Activated T-cell treated with anti-CD3 and anti-CD28 coated beads, Interleukin-2, amount 50 U/mL, for 48 hours (primary cell): ENCODE measurements at places on chromosomes 7 and 10.

GRCh38 chr10:126294451-126294850 lies 93.8 kb downstream of the ADAM12 start:
- no peak for DNase-seq

GRCh38 chr10:127690176-127690835 lies 46.7 kb upstream of the FOXI2 start:
- no peak for DNase-seq

DNA sequence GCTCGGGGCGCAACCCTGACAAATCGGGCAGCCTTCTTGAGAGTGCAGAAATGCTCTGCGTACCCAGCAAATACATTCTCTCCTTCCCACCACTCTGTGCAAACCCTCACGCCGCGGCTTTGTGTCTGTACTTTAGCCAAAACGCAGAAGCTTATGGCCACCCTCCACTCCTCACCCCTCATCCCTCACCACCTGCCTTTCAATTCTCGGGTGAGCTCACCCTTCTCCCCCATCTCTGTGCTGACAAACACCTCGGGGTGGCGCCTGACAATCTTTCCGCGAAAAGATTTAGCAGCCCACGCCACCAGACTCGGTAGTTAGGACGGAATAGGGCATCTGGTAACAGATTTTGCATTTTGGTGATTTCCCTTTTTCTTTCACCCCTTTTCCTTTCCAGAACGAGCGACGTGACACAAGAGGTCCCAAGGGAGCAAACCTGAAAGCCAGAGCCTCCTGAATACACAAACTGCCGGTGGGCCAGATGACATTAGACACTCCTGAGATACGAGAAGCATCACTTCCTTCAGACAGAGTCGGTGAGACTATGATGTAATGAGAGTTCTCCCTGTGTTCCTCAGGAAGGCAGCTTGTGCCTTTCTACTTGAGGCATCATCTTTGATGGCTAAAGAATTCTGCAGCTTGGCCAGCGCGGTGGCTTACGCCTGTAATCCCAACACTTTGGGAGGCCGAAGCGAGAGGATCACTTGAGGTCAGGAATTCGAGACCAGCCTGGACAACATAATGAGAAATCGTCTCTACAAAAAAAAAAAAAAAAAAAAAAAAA lies 671 bp upstream of the ATAD1 start:
- DNase-seq, result peak; percentile 76

DNA sequence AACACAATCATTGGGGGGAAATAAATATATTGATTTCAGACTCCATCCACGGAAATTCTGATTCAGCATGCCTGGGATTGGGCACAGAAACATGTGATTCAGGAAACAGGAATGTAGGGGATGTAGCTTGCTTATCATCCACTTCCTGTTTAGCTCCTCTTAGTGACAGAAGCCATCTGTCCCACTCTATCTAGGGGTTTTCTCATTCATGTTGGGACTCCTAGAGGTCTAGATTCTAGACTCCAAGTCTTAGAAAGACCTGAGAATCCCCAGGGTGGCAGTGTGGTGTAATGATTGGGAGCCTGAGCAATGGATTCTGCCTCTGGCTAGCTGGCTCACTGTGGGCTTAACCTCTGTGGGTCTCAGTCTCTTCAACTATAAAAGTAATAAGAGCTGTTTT lies 67.9 kb downstream of the CDK1 start:
- no peak for DNase-seq

- DNase-seq, result no peak
Measured at GRCh38 chr7:106855540-106856132, 9.4 kb upstream of the PIK3CG start.

DNA sequence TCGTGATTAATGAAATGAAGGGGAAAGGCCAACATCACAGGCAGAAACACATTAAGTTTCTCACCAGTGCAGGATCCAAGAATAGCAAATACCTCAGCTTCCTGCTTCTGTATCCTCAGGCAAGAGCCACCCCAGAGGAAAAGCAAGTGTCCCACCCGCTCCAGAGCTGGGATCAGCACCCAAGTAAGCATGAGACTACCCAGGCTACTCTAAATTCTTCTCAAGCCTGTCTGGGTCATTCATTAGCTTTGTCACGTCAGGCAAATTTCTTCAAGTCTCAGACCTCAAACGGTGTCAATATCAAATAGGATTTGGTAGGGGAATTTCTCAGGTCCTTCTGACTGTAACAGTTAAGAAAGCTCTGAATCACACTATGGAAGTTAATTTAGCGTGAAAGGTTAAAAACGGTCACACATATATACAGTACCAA lies 59.0 kb downstream of the GNA12 start:
- no peak for DNase-seq

DNA sequence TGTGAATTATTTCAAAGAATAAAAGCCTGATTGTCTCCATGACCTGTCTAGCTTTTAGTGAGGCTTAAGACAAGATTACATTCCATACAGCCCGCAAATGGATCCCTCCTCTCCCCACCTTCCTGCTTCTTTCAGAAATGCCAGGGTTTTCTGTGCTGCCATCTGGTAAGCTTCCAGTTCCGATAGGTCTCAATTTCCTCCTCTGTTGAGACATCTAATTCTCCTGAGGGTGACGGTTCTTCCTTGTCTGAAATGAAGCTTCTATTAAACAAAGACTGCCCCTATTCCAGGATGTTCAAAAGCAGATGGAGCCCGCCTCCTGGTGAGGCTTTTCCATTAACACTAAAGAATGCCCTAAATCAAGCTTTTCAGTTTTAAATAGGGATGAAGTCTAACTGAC lies 295.6 kb downstream of the PTPRN2 start:
- DNase-seq, result no peak

- no peak for DNase-seq
Measured at GRCh38 chr7:82444220-82444909, 788 bp upstream of the CACNA2D1 start.

DNA sequence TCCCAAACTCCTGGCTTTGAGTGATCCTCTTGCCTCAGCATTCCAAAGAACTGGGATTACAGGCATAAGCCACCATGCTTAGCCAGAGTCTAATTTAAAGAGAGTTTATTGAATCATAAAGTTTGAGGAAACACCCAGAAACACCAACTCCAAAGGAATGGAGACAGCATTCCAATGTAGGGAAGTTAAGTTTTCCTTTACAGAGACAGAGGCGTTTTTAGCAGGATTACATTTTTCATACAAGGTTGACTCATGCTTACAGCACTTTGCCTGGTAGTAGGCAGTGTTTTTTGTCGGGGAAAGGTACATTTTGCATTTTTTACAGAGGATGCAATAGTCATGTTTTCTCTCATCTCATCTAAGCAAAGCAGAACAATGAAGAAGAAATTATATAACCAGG lies 18.9 kb upstream of the OPN4 start:
- DNase-seq, result no peak

GRCh38 chr7:32298408-32299132 lies 191.6 kb downstream of the LSM5 start:
- DNase-seq, result no peak

DNA sequence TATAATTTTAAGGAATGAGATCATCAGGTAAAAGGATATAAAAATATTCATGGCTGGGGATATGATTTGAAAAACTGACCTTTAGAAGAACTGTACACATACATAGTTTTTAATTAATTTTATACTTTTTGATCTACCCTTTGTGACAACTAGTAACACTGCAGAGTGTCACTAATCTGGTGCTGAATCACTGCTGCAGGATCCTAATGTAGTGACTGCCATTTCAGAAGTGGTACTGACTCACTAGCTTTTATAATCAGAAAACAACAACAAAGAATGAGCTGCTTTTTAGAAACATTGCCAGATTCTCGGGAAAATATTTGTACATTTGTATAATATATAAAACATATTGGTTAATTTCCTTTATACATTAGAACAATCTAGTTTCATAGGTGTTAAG lies 110.4 kb downstream of the HIPK2 start:
- no peak for DNase-seq

GRCh38 chr10:71762324-71762723 lies 11.0 kb downstream of the VSIR start:
- no peak for DNase-seq

DNA sequence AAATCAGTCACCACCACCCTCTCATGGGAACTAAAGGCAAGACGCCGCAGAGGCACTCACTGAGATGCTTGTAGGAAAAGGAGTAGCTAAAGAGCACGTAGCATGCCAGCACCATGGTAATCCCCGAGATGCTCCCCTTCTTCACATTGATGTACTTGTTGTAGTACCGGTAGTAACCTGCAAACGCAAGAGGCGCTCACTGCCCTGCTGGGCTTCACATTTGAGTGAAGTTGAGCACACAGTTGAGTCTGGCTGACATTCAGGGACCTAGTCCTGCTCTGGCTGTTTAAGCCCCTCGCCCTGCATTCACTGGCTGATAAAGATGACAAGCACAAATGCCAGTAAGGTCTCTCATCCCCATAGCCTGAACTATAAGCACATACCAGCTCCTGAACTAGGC lies 6.9 kb downstream of the ATP5MF start:
- peak; percentile 48 for DNase-seq

DNA sequence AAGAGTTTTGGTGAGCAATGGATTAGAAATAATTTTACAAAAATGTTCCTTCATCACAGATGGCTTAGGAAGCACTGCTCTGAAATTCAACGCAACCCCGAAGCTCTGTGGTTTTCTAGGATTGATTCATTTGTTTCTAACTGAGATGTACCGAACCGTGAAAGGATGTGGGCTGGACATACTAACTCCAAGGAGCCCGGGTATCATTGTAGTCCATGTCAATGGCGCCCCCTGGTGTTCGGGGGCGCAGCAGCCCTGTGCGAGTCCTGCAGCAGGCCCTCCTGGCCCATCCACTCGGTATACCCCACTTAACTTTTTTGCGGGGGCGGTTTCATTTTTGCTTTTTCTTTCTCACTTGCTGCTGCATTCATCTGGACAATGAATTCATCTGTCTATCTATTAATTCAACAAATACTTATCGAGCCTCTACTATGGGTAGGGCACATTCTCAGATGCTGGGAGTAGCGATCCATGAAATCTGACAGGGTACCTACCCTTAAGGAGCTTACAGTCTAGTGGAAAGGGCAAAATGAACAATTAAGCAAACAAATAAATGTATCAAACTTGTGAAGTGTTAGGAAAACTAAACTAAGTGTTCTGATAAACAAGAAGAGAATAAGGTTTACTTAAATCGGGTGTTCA lies 25.2 kb upstream of the ITPRID1 start:
- peak; percentile 58 for DNase-seq

DNA sequence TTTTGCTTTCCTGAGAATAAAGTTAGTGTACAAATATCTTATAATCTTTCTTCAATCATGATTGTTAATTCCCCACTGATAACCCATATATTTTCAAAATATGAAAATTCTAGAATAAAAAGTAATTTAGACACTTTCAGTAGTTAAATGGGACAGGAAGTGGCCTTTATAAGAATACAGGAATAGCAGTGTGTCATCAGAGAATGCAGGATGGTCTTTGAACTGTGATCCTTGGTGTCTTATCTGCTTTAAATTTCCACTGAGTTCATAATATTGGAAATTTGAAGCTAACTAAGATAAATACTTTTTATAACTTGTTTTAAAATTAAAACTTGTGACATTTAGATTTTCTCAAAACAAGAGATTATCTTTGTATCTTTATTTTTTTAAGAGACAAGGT lies 75.4 kb downstream of the CREM start:
- no peak for DNase-seq

GRCh38 chr10:44388641-44389040 lies 3.7 kb upstream of the CXCL12 start:
- peak; percentile 1 for DNase-seq

GRCh38 chr7:158044482-158044823 lies 543.2 kb downstream of the PTPRN2 start:
- no peak for DNase-seq

DNA sequence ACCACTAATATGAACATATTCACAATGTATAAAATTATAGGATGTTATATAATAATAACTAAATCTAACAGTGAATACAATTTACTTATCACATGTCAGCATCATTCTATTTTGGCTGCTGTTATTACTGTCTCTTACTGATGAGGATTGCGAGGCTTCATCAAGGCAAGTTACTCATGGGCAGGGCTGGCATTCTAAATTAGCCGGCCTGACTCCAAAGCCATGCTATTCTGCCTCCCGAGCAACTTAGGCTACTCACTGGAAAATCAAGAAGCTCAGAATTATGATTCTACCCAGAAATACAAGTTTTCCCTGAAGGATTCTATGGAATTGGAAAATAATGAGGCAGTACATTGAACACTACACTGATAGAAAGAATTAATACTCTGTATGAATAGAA lies 101.7 kb downstream of the ICA1 start:
- DNase-seq, result no peak

- no peak for DNase-seq
Measured at GRCh38 chr7:142611566-142612236, 137.6 kb upstream of the PRSS1 start.

GRCh38 chr7:154973381-154973780 lies 29.5 kb downstream of the PAXIP1 start:
- DNase-seq, result no peak

DNA sequence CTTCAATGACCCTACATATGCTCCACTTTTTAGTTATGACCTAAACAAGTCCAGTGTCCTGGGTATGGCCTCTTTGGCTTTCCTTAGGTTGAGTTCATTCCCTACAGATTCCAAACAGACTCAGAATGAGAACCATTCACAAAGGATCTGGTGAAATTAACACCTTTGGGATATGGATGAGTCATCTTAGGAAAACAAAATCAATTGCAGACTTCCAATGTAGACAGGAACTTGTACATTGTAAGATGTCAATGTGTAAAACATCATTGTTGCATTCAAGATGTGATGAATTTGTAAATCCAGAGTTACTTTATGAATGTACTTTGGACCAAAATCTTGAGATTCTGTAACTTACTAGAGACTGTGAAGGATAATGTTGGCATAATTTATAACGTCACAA lies 43.4 kb upstream of the HECTD2 start:
- DNase-seq, result no peak

- DNase-seq, result no peak
Measured at GRCh38 chr10:43252783-43253341, 14.0 kb downstream of the RASGEF1A start.

- no peak for DNase-seq
Measured at GRCh38 chr7:100147278-100147677, 1.4 kb upstream of the LAMTOR4 start.

GRCh38 chr10:33506838-33507661 lies 172.6 kb upstream of the NRP1 start:
- DNase-seq, result no peak

- DNase-seq, result no peak
Measured at GRCh38 chr7:84043661-84044191, 150.9 kb downstream of the SEMA3A start.

DNA sequence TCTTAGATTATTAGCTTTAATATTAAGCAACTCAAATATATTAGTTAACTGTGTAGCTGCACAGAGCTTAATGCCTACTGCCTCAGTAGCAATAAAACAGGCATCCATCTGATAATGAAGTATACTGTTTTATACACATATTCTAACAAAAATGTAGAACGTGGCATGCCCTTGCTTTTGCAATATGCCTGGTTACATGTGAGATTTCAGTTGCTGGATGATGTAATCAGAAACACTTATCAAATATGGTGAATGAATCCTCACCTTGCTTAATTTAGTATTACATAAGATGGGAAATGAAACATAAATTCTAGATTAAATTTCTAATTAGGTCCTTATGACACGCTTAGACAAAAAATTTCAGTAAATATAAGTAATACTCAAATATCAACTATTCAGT lies 8.0 kb downstream of the DNAJC1 start:
- no peak for DNase-seq

- DNase-seq, result no peak
Measured at GRCh38 chr7:100679927-100680575, 6.5 kb downstream of the GNB2 start.

GRCh38 chr10:59880971-59881510 lies 25.3 kb downstream of the CCDC6 start:
- peak; percentile 83 for DNase-seq

- peak; percentile 66 for DNase-seq
Measured at GRCh38 chr10:80500572-80501380, 36.9 kb upstream of the SH2D4B start.

GRCh38 chr7:158327571-158328180 lies 259.9 kb downstream of the PTPRN2 start:
- no peak for DNase-seq
